HFFc6 (cell line): ENCODE measurements at places on chromosomes 12 and 14. TPM values are rescaled to one million over a fixed set of nuclear protein-coding genes. Genes with fewer than 3 reads are reported as not detected.
A peak's percentile ranks its signal among the peaks of the same experiment; 100 is the strongest.

DNA sequence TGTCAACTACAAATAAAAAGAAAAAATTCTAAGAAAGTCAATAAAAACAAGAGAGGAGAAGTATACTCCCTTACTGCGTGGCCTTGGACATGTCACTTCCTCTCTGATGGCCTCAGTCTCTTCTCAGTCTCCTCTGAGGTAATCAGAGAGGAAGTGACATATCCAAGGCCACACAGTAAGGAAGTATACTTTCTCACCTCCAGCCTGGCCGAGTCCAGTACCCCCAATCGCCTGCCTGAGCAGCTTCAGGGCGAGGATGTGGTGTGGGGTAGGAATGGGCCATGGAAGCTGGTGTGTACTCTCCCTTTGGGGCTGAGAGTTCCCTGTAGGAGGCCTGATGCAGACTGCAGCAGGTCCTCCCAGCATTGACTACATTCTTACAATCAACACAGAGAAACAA, 15.8 kb downstream of the VDR start:
- DNase-seq: no peak

Gene MIPOL1
- total RNA-seq: 6.3 to 6.6 TPM (median 6.5 TPM) in 3 replicates

DNA sequence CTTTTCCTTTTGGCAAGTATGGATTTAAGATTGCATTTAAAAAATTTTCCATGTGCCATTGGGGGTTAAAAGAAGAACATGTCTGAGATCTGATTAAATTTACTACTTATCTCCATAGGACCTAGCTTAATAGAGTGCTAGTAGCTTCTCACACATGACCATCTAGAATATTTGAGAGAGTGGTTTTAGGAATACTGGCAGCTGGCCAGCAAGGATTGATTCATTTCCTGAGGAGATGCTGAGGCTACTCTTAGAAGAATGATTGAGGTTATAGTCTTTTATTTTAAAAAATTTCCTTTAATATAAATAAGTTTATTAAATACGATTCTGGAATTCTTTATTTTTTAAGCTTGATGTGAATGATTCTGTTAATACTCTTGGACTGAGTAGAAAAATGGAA, 56.2 kb downstream of the MIPOL1 start:
- peak; percentile 50 for DNase-seq

DNA sequence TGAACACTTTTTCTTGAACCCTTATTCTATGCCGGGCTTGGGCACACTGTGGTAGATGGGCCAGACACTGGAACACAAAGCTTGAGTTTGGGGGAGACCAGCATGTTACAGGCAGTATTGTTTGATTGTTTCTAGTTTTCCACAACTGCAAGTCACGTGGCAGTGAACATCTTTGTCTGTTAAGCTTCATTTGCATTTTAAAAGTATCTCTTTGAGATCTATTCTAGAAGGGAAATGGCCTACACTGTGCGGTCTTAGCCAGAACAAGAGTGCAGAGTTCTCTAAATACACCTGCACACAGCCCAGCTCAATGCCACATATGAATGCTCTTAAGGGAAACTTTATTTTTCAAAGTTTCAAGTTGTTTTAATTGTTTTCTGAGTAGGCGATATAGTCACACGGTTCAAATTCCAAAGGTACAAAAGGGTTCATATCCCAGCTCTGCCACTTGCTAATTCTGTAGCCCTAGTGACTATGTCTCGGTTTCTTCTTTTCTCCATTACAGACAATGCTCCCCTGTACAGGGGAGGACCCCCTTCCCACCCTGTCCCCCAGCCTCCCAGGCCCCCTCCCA, 24.9 kb downstream of the RIN3 start:
- no peak for DNase-seq

- DNase-seq: no peak
Measured at GRCh38 chr12:112980491-112981158, 2.3 kb downstream of the OAS2 start.

GRCh38 chr14:104689109-104689880, at the start of gene INF2:
Gene INF2, plus strand, starts transcription at chr14:104689618. Its CDS starts 11,748 bp downstream, at chr14:104701366.
- no peak for DNase-seq

GRCh38 chr14:76280221-76280620, 95.7 kb upstream of the ESRRB start:
- no peak for DNase-seq

GRCh38 chr12:129873111-129873832, 30.6 kb downstream of the TMEM132D start:
- no peak for DNase-seq

Gene SLC8B1
- 5.8 to 6.8 TPM (median 5.8 TPM) in 3 replicates for total RNA-seq

GRCh38 chr14:61526405-61527312, 168.7 kb upstream of the HIF1A start:
- DNase-seq: no peak
